ENCODE measurements at places on chromosomes 16 and 17.

DNA sequence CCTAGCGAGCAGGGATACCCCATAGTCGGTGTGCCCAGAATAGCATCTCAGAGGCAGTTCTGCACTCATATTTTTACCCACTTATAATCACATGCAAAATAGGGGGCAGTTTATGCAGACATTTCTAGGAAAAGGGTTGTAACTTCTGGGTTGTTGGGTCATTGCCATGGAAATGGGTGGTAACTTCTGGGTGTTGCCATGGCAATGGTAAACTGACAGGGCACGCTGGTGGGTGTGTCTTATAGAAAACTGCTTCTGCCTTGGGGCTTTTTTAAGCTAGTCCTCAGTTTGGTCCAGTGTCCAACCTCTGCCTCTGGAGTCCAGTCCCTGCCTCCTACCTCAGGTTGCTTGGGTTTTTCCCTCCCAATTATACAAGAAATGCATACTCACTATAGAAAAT lies 7.4 kb upstream of the SPAG9 start:
- no peak for DNase-seq

GRCh38 chr16:162271-162991 lies 3.3 kb upstream of the HBM start:
- DNase-seq: no peak

DNA sequence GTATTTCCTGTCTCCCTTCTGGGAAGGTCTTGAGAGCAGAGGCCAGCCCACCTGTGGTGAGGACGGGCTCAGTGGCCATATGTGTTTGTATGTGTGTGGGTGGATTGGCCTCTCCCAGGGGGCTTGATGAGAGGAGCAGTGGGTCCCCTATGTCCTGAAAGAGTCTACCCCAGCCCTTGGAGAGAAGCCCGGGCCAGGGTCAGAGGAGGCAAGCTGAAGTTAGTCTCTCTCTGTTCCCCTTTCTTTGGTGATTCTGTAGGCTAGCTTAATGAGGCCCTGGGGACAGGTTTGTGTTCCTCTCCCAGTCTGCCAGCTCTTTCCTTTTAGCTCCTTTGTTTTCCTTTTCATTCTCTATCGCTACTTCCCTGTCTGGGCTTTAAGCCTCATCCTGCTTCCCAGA lies 23.8 kb upstream of the NFATC3 start:
- no peak for DNase-seq

- DNase-seq: peak; percentile 80
Measured at GRCh38 chr17:63699638-63700527, at the start of gene LIMD2. LIMD2 (minus strand) TSS chr17:63700125; CDS start chr17:63699298, 827 bp downstream.

- no peak for DNase-seq
Measured at GRCh38 chr17:62790564-62790986, 17.5 kb downstream of the MARCHF10 start.

DNA sequence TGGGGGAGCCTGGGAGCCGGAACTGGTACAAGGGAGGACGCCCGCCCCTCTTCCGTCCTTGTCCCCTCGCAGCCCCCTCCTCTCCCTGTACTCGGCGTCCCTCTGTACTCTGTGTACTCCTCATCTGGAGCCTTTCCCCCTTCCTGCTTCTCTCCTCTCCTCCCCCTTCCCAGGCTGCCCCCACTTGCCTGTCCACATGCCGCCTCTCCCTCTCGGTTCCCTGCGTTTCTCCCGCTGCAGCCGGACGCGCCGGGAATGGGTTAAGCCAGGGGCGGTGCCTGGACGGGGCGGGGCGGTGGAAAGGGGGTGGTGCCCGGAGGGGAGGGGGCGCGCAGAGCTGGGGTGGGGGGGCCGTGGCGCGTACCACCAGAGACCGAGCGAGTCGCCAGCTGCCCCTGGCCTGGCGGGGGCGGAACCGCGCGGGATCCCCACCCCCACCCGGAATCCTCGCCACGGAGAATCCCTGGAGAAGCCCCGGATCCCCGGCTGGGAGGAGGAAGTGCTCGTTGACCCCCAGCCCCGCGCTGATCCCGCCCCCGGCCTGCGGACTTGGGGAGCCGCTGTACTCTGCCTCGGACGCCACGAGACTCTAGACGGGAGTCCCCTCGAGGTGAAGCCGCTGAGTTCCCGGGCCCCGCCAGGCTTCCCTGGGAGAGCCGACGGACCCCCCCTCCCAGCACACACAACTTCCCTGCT lies 22.6 kb downstream of the GJD3 start:
- DNase-seq: no peak

DNA sequence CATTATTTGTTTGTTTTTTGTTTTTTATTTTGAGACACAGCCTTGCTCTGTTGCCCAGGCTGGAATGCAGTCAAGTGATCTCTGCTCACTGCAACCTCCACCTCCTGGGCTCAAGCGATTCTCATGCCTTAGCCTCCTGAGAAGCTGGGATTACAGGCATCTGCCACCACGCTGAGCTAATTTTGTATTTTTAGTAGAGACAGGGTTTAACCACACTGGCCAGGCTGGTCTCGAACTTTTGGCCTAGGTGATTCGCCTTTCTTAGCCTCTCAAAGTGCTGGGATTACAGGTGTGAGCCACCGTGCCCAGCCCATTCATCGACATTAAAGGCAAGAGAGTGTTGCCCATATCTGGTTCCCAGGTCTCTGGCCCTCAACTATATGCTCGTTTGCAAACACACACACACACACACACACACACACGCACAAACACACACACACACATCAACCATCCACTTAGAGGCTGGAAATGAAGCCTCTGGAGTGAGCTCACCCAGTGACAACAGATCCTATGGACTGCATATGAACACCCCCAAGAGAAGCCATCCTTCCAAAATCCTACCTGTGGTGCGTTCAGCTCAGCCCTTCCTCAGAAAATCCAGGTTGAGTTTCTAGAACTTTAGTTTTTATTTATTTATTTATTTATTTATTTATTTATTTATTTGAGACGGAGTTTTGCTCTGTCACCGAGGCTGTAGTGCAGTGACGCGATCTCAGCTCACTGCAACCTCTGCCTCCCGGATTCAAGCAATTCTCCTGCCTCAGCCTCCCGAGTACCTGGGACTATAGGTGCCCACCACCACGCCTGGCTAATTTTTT lies 12.3 kb upstream of the SEPHS2 start:
- no peak for DNase-seq

DNA sequence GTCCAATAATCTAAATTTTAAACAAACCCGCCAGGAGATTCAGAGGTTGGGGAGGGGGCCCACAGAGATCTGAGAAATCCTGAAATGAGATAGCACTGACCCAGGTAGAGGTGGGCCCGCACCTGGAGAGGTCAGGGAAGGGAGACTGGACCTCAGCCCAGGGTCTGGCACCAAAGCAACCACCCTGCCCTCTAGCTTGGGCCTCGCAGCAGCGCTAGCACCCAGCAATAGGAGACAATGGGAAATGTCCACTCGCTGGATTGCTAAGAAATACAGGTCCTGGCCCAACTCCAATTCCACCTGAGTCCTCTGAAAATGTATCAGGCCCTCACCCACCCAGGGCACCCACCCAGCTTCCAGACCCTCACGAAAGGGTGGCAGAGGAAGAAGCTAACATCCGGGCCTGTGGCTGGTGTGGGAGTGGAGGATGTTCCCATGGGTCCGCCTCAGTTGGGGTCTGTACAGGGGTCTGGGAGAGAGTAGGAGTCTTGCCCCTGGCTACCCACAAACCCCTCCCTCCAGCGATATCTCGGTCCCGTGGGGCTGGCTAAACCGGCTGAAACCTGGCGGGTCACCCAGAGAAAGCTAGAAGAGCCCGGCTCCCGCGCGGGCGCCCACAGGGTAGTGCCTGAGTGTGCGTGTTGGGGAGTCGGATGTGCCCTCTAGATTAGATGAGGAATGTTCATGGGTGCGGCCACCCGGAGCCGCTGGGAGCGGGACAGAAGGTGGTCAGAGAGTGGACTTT lies 1.1 kb downstream of the PLLP start:
- DNase-seq: no peak

DNA sequence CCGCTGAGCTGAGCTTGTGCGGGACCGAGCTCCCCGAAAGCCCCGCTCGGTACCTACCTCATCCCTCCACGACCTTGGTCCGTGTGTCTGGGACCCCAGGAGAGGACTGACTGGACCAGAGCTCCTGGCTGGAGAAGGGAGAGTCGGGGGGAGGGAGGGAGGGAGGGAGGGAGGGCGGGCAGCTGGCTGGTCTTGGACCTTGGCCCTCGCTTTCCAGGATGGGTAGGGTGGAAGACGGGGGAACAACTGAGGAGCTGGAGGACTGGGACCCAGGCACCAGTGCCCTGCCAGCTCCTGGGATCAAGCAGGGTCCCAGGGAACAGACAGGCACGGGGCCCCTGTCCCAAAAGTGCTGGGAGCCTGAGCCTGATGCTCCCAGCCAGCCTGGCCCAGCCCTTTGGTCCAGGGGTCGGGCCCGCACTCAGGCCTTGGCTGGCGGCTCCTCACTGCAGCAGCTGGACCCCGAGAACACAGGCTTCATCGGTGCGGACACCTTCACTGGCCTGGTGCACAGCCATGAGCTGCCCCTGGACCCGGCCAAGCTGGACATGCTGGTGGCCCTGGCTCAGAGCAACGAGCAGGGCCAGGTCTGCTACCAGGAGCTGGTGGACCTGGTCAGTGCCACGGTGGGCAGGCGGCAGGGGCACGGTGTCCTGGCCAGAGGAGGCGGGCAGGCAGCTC lies 553 bp downstream of the RHBDL1 start:
- DNase-seq: no peak

DNA sequence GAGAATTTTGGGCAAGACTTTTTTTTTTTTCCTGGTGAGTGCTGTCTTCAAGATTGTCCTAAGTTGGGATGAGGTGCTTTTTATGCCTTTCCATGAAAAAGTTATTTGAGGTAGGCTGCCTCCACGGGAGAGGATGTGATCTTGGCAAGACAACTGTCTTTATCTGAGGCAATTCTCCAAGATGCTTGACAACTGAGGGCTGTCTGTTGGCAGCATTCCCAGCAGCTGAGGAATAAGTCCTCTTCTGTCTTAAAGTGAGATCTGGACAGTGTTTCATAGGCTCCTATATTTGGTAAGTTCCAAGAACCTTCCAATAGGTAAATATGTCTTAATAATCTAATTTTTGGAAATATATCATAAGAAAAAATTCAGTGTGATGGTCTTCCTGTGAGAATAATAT lies 662.0 kb downstream of the CDH11 start:
- no peak for DNase-seq

GRCh38 chr16:89761304-89761922 lies 40.1 kb downstream of the ZNF276 start:
- no peak for DNase-seq

DNA sequence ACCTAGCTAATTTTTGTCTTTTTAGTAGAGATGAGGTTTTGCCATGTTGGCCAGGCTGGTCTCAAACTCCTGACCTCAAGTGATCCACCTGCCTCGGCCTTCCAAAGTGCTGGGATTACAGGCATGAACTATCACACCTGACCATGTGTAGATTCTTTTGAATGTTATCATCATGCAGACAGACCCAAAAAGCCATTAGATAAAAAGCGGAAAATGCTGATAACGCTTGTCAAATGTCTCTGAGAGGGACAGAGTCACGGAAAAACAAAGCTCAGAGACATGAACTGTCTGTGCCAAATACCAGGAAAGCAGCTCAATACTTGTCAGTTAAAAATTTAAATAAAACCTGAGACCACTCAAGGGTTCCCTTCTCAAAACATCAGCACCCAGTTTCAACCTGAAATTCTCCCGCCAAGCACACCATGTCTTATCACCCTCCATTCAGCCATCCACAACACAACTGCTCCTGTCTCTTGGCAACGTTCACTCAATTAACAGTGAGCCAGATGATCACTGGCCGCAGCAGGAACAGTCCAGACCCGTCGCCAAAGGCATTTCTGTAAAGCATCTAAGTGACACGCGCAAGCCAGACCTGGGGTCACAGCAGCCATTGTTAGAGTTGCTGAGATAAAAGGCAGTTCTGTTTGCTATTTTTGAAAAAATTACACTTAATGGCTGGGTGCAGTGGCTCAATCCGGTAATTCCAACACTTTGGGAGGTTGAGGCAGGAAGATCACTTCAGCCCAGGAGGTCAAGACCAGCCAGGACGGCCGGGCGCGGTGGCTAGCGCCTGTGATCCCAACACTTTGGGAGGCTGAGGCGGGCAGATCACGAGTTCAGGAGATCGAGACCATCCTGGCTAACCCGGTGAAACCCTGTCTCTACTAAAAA lies 29.7 kb downstream of the FANCA start:
- no peak for DNase-seq

DNA sequence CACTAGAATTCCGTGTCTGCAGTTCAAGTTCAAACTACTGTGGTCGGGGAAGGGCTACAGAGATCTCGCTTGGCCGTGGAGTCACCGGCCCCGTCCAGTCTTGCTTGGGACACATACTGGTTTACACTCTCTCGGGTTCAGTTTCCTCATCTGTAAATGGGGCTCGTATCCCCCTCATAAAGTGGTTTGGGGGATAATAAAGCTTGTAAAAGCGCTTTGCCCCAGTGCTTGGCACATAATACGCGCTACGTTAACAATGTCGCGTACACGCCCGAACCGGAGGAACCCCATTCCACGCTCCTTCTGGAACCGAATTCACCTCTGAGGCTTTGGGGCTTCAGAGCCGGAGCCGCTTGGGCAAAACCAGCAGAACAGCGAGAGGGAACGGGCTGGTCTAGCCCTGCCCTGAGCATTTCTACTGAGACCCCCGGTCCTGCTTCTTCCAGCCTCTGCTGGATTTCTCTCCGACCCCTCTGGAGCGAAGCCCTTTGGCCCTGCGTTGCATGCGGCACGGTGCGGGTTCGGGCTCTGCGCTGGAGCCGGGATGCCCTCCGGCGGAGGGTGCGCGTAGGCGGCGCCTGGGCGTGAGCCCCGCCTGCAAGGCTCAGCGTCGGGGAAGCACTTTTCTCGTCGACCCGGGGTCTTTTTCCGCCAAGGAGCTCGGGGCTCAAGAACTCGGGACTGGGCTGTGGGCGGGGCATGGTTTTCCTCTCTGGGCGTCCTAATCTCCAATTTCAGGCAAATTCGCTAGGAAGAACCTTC lies 26.1 kb upstream of the HOXB13 start:
- no peak for DNase-seq
